ENCODE measurements at places on chromosomes 11 and 22.

- DNase-seq: no peak
Observed at GRCh38 chr11:116300232-116300631, 472.6 kb downstream of the BUD13 start.

DNA sequence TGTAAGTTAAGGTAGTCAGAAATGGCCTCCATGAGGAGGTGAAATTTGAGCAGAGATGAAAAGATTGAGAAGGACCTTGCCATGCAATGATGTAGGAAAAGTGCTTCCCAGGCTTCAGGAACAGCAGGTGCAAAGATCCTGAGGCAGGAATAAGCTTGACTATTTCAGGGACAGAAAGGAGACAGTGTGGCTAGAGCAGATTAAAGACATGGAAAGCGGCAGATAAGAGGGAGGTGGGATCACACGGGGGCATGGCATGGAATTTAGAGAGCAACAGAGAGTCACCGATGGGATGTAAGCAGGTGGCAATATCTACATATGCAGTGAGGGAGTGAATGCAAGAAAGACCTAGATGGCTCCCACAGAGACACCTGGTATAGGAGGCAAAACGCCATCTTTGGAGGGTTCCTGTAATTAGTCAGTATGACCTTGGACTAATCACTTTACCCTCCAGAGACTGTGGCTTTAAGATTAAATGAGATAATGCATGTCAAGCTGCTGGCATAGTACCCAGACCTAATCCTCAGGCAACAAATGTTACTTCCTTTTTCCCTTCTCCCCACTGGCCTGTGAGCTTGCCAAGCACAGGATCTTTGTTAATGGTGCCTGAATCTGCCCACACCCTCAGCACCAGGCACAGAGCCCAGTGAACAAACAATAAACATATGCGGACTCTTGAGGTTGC is 24.6 kb upstream of the ACER3 start:
- peak; percentile 43 for DNase-seq

GRCh38 chr22:45784357-45785277 is 113.0 kb downstream of the ATXN10 start:
- DNase-seq: no peak

DNA sequence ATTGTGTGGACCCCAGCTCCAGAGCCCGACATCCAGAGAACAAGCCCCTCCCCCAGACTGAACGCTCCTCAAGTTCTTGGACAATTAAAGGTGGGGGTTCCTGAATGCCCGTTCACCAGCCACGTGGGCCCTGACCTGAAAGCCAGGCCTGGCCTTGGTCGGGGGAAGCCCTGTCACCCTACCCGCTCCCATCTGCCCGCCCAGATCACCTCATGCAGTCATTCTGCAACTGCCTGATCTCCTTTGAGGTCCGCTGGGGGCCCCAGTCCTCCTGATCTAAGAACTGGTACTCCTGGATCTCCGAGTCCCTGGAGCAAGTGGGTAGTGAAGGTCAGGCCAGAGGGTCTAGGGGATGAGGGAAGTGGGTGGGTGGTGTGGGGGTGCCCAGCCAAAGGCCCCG is 9.1 kb upstream of the NAALADL1 start:
- DNase-seq: no peak

DNA sequence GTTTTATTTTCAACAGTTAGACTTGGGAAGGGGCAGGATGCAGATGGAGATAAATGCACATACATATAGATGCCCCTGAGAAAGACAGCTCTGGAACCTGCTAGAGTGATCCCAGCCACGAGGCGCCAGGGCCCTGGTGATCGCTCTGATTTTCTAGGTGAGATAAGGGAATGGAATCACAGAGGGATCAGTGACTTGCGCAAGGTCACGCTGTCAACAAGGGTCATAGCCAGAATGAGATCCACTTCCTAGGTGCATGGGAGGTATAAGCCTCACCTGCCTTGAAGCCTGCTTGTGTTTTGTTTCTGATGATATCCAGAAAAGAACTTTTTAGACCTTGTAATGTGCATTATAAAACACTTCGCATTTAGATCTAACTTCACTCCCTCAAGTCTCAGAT is 47.5 kb downstream of the ZBTB16 start:
- no peak for DNase-seq

DNA sequence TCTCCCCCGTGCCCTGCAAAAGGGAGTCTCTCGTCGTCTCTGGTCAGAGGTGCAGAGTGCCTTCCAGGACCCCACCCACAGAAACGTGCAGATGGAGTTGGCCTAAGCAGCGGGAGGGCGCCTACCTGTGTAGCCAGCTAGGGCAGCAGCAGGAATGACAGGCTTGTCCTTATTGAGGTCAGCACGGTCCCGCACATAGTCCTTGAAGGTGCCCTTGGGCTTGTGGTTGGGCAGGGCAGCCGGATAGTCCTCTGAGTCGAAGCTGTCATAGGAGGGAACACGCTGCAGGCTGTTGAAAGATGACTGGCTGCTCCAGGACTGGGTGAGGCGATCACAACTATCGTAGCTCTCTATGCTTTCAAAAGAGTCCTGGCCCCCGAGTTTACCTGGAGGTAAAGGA is 107.3 kb downstream of the ETS1 start:
- DNase-seq: no peak

GRCh38 chr11:35045236-35045820 is 93.6 kb upstream of the CD44 start:
- no peak for DNase-seq

- DNase-seq: no peak
Observed at GRCh38 chr11:95266751-95267374, 35.9 kb upstream of the SESN3 start.

DNA sequence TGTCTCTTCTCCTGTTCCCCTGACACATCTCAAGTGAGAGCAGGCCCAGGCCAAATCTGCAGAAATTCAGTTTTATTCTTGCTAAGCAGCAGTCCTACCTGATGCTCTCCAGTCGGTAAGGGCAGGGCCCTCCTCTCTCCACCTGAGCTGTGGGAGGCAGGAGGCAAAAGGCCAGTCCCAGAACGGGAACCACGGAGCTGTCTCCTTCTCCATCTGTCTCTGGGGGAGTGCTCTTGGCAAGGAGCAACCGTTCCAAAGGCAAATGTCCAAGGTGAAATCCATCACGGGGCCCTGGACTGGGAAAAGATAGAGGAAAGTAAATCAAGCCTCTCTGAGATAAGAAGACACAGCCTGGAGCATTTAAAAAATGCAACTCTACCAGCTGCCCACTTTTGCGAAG is 65.2 kb upstream of the CDON start:
- no peak for DNase-seq

- DNase-seq: no peak
Observed at GRCh38 chr22:44573451-44573850, 75.4 kb upstream of the RTL6 start.

- no peak for DNase-seq
Observed at GRCh38 chr11:82191695-82192094, 542.0 kb downstream of the FAM181B start.

DNA sequence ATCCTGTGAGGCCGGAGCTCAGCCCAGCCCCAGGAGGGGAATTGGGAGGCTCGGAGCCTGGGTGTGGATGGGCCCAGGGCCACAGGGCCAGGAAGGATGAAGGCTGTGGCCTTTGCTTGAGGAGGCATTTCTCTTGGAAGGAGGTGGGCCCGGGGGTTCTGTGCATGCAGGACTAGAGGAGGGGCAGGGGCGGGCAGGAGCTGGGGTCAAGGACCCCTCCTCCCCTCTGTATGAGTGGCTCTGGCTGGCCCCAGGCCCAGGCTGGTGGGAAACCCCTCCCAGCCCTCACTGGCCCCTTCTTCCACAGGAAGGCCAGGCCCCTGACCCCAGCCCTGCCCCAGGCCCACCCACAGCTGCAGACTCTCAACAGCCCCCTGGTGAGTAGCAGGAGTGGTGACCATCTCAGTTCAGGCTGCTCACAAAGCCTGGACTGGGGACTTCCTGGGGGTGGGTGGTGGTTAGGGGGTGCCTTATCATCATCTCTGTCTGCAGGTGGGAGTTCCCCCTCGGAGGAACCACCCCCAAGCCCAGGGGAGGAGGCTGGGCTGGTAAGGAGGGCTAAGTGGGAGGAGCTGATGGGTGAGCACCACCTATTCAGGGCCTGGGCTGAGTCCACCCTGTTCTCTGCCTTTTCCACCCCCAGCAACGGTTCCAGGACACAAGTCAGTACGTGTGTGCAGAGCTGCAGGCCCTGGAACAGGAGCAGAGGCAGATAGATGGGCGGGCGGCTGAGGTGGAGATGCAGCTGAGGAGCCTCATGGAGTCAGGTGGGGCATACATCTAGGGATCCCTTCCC is 6.0 kb downstream of the KCNK7 start:
- no peak for DNase-seq

DNA sequence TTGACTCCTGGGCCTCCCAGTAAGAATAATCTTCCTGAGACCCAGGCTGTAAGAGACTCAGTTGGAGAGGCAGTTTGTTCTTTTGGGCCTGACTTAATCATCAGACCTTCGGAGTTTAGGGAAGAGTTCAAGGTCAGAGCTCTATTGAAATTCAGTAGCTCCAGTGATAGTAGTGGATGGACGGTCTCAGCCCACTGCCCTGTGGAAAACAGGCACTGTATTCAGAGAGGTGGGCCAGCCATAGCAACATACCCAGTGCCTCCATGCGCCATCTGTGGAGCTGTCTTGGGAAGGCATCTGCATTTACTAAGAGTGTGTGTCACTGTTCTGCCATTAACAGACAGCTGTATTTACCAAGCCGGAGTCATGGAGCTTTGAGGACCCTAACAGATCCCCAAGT is 2.9 kb downstream of the SMARCB1 start:
- DNase-seq: no peak

DNA sequence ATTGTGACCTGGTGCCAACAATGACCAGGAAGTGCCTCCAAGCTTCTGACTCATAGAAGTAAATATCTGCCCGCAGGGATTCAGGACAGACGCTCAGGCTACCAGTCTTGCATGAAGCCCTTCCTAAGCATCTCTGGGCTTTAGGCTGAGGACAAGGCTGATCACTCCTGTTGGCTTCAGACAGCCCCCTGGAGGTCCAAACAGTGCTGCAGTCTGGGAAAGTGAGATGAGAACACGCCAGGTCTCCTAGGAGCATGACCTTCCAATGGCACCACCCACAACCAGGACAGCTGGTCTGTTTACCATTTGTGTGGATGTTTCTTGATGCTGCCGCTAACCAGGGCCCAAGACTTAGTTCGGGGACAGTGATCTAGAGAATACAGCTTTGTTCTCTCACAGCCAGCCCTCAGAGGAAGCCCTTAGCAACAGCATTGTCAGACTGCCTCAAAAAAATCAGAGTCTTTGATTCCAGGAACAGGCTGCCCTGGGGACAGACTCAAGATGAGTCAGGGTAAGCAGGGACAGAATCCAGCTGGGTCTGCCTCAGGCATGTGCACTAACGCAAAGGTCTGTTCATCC is 111.2 kb downstream of the ZNF280B start:
- no peak for DNase-seq

DNA sequence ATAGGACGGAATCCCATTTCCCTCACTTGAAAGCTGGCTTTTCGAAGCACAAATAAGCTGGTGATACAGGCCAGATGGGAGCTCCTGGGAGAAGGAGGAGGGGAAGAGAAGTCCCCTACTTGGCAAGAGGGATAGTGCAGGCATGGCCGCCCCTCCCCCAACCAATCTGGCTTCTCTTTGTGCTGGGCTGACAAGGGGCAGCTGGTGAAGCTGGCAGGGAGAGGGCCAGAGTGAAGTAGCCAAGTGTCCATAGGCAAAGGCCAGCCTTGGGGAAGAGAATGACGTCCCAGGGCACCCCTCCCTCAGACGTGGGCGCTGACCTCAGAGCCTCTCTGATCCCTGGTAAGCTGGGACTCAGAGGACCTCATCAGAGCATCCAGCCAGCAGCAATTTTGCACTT is 78.7 kb upstream of the GRAMD1B start:
- DNase-seq: no peak

GRCh38 chr11:29231991-29232390 is 784.8 kb downstream of the KCNA4 start:
- DNase-seq: peak; percentile 70

DNA sequence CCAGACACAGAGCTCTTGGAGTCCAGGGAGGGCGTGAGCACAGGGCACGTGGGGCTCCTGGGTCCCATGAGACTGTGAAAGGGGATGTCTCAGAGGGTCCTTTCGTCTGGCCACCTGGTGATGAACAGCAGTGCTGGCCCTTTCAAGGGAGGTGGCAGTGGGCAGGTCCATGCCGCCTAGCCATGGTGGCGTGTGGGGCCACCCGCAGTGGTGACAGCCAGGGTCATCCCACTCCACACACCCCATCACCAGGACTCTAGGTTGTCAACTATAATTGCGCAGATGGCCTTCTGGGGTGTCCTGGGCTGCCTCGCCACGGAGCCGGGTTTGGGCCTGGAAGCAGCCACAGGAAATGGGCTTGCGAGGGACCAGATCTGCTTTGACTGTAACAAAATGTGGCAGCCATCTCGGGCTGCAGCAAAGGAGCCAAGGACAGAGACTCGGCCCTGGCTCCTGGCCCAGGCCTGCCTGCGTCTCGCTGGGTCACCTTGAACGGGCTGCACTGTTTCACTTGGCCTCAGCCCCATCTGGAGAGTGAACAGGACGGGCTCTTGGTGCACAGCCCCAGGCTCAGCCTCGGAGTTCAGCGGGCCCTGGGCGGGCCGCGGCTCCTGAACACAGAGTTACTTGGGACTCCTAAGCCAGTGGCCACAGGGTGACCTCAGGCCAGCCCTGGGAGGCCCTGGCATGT is 1350.5 kb downstream of the BRD1 start:
- DNase-seq: no peak

GRCh38 chr11:82195283-82195682 is 538.4 kb downstream of the FAM181B start:
- DNase-seq: peak; percentile 5

DNA sequence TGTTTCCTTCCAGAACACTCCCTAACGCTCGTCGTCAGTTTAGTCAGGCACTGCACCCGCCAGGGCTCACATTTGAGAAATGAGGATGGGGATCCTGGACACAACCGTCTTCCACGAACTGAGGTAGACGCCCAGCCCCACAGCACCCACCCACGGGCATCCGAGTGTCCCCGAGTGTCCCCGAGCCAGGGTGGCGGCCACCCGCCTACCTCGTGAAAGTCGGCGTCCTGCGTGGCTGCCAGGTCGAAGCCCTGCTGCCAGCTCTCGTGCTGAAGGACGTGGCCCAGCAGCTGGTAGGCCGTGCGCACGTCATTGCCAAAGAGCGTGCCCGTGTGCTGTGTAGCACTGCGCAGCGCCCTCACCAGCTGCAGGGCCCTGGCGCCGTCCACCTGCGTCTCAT is 53.6 kb downstream of the TRMU start:
- DNase-seq: no peak

GRCh38 chr22:27107824-27108223 is 450.4 kb downstream of the MIAT start:
- DNase-seq: peak; percentile 99

- DNase-seq: peak; percentile 100
Observed at GRCh38 chr11:79092791-79093353, 348.0 kb downstream of the TENM4 start.

Data from fibroblast of upper back skin (primary cell).